ENCODE measurements at places on chromosomes 3 and 15. TPM values are rescaled to one million over a fixed set of nuclear protein-coding genes. Genes with fewer than 3 reads are reported as not detected.

Gene TEX55
- total RNA-seq, result not detected

Gene SLC30A4
- 3.6 TPM for total RNA-seq

Gene TMF1
- 61.0 TPM for total RNA-seq

Gene ZNF80
- 1.1 TPM for total RNA-seq

Gene BHLHE40
- 44.9 TPM for total RNA-seq

- H3K27me3 ChIP-seq, result peaks cover 47% of the 10 kb centered on the region
- H3K36me3 ChIP-seq, result no peaks in the 10 kb centered on the region
- H3K4me3 ChIP-seq, result no peak overlapping the region
- H3K27ac ChIP-seq, result no peak overlapping the region
- no peak for DNase-seq
- peaks cover 5% of the 10 kb centered on the region for H3K4me1 ChIP-seq
These were observed 3.3 kb upstream of the NR2F2 start for GRCh38 chr15:96327155-96327741.

GRCh38 chr3:12803371-12803770 lies 6.9 kb downstream of the CAND2 start:
- DNase-seq, result no peak
- no peak overlapping the region for H3K4me3 ChIP-seq
- H3K36me3 ChIP-seq, result no peaks in the 10 kb centered on the region
- H3K27ac ChIP-seq, result no peak overlapping the region

DNA sequence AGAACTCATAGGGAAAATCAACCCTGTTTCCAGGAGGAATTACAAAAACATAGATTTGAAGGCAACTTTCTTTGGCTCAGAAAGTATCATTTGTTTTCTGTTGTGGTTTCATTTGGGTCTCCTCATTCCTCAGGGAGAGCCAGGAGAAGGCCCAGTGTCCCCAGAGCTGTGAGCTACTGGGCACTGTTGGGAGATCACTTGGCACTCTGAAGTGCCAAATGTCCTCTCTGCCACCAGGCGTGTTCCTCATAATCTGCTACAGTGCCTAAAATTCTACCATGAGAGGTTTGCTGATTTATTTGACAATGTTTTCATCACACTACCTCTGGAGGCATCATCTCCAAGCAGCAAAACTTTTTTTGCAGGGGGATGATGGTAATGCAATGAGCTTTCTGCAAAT lies 17.4 kb upstream of the TNFAIP8L3 start:
- no peaks in the 10 kb centered on the region for H3K36me3 ChIP-seq
- H3K4me3 ChIP-seq, result no peak overlapping the region
- H3K4me1 ChIP-seq, result no peaks in the 10 kb centered on the region
- DNase-seq, result no peak
- H3K27me3 ChIP-seq, result no peaks in the 10 kb centered on the region

- no peaks in the 10 kb centered on the region for H3K4me1 ChIP-seq
- no peak overlapping the region for H3K4me3 ChIP-seq
- H3K27me3 ChIP-seq, result no peaks in the 10 kb centered on the region
- H3K27ac ChIP-seq, result no peak overlapping the region
These were observed 121.3 kb downstream of the CHST2 start for GRCh38 chr3:143240886-143241285.

DNA sequence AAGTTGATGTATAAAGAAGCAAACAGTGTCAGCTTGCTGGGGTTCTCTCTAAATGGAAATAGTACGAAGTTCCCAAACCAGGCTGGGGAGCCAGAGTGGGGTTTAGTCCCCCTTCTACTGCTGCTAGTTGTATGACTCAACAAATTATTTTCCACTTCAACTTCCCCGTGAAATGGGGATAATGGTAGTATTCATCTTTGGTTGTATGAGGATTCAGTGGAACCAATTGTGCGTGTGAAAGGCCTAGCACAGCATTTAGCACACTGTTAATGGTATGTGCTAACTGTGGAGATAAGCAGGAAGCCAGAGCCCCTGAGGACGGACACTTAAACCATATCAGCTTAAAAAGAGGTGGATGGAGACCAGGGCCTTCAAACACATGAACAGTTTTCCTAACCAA lies 4.2 kb downstream of the SORD start:
- no peak for DNase-seq
- H3K4me3 ChIP-seq, result no peak overlapping the region
- no peaks in the 10 kb centered on the region for H3K27me3 ChIP-seq
- H3K36me3 ChIP-seq, result no peaks in the 10 kb centered on the region
- peaks cover 14% of the 10 kb centered on the region for H3K4me1 ChIP-seq

- H3K4me3 ChIP-seq, result no peak overlapping the region
- H3K36me3 ChIP-seq, result no peaks in the 10 kb centered on the region
- H3K27ac ChIP-seq, result no peak overlapping the region
- H3K27me3 ChIP-seq, result no peaks in the 10 kb centered on the region
These were observed 292.9 kb downstream of the RORA start for GRCh38 chr15:60936186-60936585.

DNA sequence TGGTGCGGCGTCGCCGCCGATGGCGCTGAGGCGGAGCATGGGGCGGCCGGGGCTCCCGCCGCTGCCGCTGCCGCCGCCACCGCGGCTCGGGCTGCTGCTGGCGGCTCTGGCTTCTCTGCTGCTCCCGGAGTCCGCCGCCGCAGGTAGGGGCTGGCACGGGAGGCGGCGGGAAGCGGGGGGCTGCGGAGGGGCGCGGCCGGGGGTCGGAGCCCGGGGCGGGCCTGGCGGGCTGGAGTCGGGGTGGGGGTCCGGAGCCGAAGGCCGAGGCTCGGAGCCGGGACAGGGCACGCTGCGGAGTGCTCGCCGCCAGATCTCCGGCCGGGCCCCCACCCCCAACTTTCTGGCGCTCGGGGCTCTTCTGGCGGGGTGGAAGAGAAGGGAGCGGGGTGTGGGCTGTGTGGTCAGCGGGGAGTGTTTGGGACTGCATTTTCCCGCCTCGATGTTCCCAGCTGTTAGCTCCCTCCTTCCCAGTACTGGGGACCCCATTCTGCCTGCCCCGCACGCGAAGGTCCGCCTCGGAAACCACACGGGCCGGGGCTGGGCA lies 299 bp downstream of the TYRO3 start:
- no peak for DNase-seq
- no peak overlapping the region for H3K27ac ChIP-seq
- peaks cover 4% of the 10 kb centered on the region for H3K27me3 ChIP-seq
- peaks cover 19% of the 10 kb centered on the region for H3K4me1 ChIP-seq

GRCh38 chr15:53759411-53759931 lies at the start of gene WDR72:
WDR72 (minus strand) TSS chr15:53759663; CDS start chr15:53733149, 26,514 bp downstream.
- H3K27me3 ChIP-seq, result no peaks in the 10 kb centered on the region
- no peak within 1 kb of the TSS for H3K27ac ChIP-seq
- H3K4me3 ChIP-seq, result no peak within 1 kb of the TSS
- DNase-seq, result no peak
- H3K4me1 ChIP-seq, result no peaks in the 10 kb centered on the region
- H3K36me3 ChIP-seq, result no peaks in the 10 kb centered on the region

GRCh38 chr3:12946251-12946648 lies 104.9 kb upstream of the RPL32 start:
- DNase-seq, result no peak
- H3K27me3 ChIP-seq, result no peaks in the 10 kb centered on the region
- no peak overlapping the region for H3K27ac ChIP-seq

- H3K27ac ChIP-seq, result no peak overlapping the region
- no peaks in the 10 kb centered on the region for H3K27me3 ChIP-seq
- H3K4me3 ChIP-seq, result no peak overlapping the region
- DNase-seq, result no peak
These were observed 124.2 kb downstream of the EEFSEC start for GRCh38 chr3:128277378-128278069.

- no peak overlapping the region for H3K4me3 ChIP-seq
- no peaks in the 10 kb centered on the region for H3K36me3 ChIP-seq
- H3K27ac ChIP-seq, result no peak overlapping the region
- H3K27me3 ChIP-seq, result no peaks in the 10 kb centered on the region
These were observed 1084.2 kb downstream of the TUSC7 start for GRCh38 chr3:117793622-117794265.

GRCh38 chr15:30939161-30939560 lies 35.4 kb downstream of the FAN1 start:
- no peak overlapping the region for H3K4me3 ChIP-seq
- no peak for DNase-seq
- H3K27me3 ChIP-seq, result no peaks in the 10 kb centered on the region

DNA sequence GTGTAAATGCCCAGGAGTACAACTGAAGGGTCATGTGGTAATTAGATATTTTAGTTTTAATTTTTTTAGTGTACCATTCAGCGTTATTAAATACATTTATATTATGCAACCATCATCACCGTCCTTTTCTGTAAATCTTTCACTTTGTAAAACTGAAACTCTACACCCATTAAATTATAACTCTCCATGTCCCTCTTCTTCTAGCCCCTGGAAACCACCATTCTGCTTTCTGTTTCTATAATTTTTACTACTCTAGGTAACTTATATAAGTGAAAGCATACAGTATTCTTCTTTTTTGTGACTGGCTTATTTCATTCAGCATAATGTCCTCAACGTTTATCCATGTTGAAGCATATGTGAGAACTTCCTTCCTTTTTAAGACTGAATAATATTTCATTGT lies 48.1 kb downstream of the STXBP5L start:
- no peaks in the 10 kb centered on the region for H3K4me1 ChIP-seq
- no peaks in the 10 kb centered on the region for H3K27me3 ChIP-seq
- no peak overlapping the region for H3K27ac ChIP-seq
- DNase-seq, result no peak
- no peak overlapping the region for H3K4me3 ChIP-seq

- no peaks in the 10 kb centered on the region for H3K36me3 ChIP-seq
- no peak overlapping the region for H3K27ac ChIP-seq
- H3K27me3 ChIP-seq, result no peaks in the 10 kb centered on the region
These were observed 39.9 kb upstream of the ARL14 start for GRCh38 chr3:160637086-160637485.

DNA sequence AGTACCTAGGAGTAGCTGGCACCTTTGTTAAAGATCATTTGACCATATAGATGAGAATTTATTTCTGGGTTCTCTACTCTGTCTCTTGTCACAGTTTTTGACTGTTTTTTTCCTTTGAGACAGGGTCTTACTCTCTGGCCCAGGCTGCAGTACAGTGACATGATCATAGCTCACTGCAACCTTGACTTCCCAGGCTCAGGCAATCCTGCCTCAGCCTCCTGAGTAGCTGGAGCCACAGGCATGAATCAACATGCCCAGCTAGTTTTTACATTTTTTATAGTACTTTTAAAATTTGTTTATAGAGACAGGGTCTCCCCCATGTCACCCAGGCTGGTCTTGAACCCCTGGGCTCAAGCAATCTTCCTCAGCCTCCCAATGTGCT lies 45.0 kb downstream of the BCL2L10 start:
- peaks cover 9% of the 10 kb centered on the region for H3K36me3 ChIP-seq
- no peak overlapping the region for H3K4me3 ChIP-seq
- H3K27ac ChIP-seq, result no peak overlapping the region
- no peaks in the 10 kb centered on the region for H3K27me3 ChIP-seq

GRCh38 chr3:72748659-72749058 lies 99.6 kb downstream of the SHQ1 start:
- no peaks in the 10 kb centered on the region for H3K36me3 ChIP-seq
- H3K4me1 ChIP-seq, result no peaks in the 10 kb centered on the region
- no peaks in the 10 kb centered on the region for H3K27me3 ChIP-seq
- H3K27ac ChIP-seq, result no peak overlapping the region
- no peak for DNase-seq
